ENCODE measurements at places on chromosomes 16 and 17.

GRCh38 chr17:72368191-72368590 is 247.4 kb downstream of the SOX9 start:
- no peak for DNase-seq

- DNase-seq, result no peak
These were observed 4.8 kb downstream of the TNP2 start for GRCh38 chr16:11264155-11264832.

DNA sequence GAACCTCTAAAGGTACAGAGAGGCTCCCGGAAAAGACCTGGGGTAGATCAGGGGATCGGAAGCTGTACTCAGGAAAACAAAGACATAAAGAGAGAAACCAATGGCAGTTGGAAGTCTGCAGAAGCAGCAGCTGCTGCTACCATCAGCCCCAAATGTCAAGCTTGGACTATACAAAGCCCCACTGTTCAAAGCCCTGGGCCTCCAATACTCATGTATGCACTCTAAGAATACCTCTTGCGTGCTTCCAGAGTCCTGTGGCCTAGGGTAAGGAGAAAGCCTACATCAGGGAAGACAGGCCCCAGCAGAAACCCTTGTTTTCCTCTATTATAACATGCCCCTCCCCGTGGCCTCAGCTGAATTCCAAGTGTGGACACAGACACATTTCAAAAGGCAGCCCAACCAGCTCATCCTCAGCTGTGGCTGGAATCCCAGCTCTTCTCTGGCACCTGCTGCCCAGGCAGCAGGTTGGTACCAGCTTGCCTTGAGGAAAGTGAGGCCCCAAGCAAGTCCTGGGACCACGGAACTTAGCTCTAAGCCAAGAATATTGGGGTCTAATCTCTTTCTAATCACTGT is 19.3 kb upstream of the MTMR4 start:
- no peak for DNase-seq

DNA sequence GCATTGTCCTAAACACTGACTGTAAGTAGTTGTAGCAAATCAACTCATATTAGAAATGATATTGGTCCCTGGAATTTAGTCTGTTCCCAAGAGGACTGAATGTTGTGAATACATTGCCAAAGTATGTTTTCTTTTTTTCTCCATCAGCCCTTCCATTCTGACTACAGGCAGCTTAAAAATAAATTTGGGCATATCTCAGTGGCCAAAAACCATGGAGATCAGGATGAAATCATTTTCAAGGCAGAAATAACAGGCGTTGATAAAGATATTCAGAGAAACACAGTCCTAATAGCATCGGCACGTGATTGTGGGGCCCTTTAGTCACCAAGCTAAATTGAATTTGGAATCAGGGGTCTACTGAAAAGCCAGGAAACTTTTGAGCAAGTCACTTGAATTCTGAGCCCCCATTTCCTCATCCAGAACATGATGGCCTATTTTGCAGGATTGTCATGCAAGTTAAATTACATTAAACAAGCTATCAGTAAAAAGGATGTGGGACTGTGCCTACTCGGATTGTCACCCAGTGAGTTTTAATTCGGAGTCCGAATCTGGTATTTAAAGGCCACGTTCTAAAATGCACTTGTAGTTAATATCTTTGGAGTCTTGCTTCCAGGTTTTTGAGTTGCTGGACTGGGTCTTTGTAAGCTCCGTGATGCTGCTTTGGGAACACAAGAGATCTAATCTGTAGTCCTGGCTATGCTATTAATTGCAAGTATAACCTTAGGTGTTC is 17.1 kb downstream of the HLF start:
- no peak for DNase-seq

DNA sequence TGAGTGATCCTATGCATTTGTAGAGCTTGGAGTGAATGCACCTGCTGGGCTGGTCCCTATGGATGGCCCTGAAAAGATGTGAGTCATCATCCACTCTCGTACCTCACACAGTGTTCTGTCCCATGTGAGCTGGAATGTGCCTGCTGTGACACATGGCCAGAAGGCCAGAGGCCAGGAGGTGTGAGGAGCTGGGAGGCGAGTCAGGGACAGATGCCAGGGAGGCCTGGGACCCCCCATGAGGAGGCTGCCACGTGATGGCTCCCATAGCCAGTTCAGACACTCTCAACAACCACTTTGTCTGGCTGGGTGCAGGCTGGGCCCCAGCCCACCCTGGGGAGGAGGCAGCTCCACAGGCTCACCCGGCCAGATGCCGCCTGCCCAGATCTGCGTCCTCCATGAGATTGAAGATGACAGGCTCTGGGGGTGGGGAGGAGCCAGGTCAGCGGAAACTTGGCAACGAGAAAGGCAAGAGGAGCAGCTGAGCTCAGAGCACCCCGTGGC is 168.8 kb downstream of the C16orf78 start:
- no peak for DNase-seq

GRCh38 chr16:270381-271255 is 5.1 kb downstream of the RGS11 start:
- no peak for DNase-seq

DNA sequence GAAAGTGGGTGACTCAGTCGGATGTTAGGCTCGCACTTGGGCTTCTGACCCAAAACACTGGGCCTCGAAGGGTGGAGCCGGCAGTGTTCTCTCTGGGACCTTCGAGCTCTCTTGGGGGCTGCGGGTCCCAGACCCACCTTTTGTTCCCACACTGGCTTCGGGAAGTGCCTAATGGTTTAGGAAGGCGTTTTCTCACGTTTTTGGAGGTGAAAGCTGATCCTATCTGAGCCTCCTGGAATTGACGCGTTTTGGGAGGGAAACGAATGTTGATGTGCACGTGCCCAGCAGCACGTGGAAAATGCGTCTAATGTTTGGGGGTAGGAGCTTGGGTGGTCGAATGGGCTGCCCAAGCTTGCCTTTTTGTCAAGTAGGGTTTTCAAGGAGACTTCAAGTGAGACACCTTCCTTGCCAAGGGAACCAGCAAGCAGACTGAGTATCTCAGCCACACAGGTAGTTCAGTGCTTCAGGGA is 666 bp downstream of the HGS start:
- no peak for DNase-seq

GRCh38 chr17:14605267-14605599 is 304.4 kb downstream of the HS3ST3B1 start:
- peak; percentile 6 for DNase-seq
